ENCODE measurements at places on chromosomes 6 and 20.

DNA sequence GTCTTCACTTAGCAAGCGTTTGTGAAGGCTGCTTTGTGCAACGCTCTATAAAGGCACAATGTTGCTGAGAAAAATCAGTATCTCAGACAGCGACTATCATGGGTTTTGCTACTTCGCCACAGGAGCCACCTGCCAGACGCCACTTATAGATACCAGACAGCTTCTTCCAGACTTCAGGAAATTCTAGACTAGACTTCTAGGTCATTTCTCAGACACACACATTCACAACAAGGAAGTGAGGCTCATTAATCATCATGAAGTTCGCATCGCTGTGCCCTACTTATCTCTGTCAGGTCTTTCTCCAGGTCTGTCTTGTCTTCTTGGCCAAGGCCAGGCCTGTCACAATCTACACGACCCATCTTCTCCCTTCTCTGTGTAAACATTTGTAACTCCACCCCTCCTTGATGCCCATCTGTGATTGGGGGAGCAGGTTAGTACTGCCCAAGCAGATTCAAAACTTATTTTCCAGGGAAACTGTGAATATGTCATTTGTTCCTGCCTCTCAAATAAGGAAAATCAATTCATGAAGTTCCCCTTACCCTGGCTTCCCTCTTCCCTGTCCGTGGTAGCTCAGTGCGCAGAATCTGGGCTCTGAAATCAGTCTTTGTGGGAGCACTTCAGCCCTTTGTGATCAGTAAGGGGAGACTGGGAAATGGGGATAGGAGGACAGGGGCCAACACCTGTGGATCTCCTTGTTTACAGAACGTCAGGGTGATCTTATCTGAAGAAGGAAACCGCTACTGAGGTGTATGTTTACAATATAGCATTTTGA lies 115.5 kb downstream of the TNFAIP3 start:
- no peak for DNase-seq

DNA sequence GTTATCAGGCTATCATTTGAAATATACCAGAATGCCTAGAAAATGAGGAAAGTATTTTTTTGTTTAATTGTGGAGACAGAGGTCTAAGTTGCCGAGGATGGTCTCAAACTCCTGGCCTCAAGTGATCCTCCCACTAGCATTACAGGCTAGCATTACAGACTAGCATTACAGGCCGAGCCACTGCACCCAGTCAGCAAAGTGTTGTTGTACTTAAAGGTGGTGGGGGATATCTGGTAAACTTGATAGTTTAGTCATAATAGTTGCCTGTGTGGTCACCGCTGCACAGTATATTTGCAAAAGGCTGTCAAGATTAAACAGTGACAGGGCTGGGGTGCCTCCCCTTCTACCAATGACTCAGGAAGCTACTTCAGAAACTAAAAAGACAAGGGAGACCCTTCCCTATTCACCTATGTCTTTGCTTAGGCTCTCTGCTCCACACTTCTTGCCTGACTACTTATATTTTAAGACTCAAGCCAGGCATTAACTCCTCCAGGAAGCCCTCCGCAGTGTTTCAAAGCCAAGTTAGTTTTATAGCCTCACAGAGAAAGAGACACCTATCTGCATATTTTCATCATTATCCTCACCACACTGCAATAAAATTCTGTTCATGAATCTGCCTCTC lies 3.1 kb upstream of the AKIRIN2 start:
- DNase-seq, result peak; percentile 8

- peak; percentile 5 for DNase-seq
Measured at GRCh38 chr6:76681781-76682180, 609.3 kb upstream of the IMPG1 start.

- no peak for DNase-seq
Measured at GRCh38 chr6:156410649-156411048, 366.5 kb upstream of the ARID1B start.

DNA sequence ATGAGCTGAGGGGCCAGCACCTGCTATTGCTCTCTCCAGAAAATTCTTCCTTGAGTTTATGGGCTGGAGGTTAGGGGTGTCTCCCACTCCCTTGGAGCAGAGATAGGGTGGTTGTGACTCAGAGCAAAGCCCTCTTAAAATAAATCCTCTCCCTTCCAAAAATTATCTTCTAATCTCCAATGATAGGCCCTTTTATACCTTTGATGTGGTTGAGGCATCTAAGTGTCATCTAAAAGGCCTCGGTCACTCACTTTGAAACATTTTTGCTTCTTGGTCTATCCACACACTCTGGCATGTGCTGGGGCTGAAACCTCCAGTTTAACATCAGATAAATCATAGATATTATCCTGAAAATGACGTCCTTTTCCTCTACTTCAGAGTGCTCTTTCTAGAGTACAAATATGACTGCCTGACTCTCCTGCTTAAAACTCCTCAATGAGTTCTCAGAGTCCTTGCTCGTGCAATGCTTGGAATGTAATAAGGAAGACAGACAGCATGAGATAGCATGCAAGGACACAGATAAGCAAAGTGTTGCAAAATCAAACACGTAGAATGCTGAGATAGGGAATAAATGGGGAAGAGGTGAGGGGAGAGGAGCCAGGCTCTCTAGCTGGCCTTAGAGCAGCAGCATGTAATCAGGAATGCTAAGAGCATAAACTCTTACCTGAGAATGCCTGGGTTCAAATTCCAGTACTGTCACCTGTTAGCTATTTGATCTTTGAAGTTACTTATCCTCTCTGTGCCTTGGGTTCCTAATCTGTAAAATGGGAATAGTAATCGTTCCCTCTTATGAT lies 374.1 kb upstream of the CITED2 start:
- peak; percentile 67 for DNase-seq

GRCh38 chr20:63943808-63944077 lies 12.5 kb downstream of the UCKL1 start:
- no peak for DNase-seq

GRCh38 chr6:83613378-83613777 lies 95.5 kb downstream of the SNAP91 start:
- DNase-seq, result no peak

DNA sequence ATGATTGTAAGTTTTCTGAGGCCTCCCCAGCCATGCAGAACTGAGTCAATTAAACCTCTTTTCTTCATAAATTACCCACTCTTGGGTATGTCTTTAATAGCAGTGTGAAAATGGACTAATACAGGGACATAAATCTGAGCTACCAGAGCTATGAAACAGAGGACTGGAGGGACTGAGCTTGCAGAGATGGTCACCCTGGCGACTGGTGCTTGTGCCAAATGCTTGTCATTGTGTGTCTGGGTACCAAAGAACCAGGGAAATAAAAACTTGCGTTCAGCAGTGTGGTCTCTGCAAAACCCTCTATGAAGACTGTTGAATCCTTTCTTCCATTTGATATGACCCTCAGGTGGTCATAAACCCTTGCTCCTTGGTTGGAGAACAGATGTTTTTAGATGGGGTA lies 105.1 kb upstream of the PRL start:
- no peak for DNase-seq

DNA sequence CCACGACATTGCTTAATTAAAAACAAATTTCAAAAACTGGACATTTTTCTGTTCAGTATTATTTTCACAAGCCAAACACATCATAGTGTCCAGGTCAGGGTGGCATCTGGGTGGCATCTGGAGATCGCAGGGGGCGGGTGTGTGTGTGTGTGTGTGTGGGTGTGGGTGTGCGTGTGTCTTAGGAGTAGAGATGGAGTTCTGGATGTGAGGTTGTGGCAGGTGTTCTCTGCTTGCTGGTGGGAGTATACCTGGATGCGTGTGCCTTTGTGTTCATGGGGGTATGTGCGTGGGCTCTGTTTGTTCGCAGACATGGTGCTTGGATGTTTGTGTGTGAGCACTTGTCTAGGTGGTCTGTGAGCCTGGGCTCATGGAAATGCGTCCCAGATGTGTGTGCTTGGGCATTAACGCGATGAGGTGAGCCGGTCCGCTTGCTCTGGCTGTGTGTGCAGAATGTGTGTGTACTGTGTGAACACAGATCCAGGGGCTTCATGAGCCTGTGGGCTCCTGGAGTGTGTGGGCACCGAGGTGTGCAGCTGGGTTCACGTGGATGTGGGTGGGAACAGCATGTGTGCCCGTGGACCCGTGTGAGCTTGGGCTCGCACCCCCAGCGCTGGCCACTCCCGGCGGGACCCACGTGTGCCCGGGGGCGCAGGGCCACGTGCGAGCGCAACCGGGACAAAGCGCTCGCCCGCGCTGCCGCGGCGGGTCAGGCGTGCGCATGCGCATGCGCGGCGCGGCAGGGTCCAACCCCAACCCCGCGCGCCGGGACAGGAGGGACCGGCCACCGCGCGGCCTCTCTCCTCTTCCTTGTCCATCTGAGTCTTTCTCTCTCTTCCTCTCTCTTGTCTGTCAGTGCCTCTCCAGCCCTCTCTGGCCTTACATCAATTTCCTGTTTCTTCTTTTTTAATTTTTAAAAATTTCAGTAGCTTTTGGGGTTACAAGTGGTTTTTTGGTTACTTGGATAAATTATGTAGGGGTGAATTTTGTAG lies 60.4 kb downstream of the SRC start:
- peak; percentile 60 for DNase-seq

DNA sequence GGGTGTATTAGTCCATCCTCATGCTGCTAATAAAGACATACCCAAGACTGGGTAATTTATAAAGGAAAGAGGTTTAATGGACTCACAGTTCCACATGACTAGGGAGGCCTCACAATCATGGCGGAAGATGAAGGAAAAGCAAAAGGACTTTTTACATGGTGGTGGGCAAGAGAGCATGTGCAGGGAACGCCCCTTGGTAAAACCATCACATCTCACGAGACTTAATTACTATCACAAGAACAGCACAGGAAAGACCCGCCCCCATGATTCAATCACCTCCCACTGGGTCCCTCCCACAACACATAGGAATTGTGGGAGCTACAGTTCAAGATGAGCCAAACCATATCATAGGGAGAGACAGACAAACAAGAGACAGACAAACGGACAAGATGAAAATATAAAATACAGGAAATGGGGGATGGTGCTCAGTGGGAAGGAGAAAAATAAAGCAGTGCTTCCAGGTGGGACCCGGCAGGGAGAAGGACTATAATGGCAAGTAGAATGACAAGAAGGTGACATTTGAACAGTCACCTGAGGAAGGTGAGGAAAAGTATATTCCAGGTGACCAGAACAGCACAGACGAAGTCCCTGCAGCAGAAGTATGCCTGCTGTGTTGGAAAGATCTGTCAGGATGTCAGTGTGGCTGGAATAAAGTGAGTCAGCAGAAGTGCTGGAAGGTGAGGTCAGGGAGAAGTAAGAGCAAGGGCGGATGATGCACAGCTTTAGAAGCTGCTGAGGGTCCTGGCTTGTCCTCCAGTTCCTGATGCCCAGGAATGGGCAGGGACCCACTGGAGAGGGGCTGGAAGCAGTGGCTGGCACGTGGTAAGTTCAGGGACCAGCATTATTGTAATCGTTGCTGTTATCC lies 61.1 kb downstream of the SLC2A10 start:
- peak; percentile 19 for DNase-seq

GRCh38 chr20:22001886-22002285 lies 296.4 kb downstream of the PAX1 start:
- DNase-seq, result no peak

DNA sequence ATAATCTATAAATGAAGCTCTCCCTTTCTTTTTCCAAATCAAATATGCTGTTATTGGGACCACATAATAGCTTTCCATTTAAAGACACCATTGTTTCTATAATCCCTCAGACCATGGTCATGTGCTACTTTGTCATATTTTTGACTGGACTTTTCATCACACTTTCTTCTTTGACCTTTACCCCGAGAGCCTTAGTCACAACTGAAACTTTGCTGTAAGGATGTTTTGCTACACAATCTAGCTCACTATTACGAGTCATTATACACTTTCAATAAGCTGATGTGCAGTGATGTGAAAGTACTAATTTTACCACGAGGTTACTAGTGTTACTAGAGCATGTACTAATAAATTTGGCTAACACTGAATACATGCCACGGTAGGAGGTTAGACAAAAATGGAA lies 367.2 kb upstream of the RUNX2 start:
- peak; percentile 15 for DNase-seq

DNA sequence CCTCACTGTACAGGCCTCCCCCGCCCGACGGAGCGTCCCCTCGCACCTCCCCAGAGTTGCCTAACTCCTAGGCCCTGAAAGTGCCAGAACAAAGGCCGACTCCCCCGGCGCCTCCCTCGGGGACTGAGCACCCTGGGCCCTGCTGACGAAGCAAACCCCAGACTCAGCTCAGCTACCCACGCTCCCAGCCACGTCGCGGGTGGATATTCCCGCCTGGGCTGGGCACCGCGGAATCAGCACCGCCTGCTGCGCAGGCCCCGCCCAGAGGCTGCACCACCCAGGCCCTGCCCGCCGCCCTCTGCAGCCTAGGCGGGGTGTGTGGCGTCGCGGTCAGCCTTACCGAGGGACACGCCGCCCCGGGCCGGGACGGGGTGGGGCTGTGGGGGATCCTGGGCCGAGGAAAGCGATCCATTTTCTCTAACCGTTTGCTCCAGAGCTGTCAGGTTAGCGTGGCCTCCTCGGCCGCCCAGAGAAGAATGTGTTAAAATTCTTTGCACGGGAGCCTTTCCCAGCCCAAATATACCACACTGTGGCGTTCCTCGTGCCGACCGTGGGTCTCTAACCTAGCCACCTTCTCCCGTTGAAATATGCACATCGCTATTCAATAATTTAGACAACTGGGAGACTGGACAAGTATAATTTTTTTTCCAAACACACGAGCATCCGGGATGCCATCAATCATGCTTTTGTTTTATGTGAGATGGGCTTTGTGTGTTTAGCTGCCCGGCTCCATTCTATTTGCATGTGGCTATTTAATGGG lies 31.4 kb downstream of the TFAP2A start:
- DNase-seq, result peak; percentile 82

- DNase-seq, result no peak
Measured at GRCh38 chr20:47493963-47494293, 7.8 kb upstream of the NCOA3 start.

DNA sequence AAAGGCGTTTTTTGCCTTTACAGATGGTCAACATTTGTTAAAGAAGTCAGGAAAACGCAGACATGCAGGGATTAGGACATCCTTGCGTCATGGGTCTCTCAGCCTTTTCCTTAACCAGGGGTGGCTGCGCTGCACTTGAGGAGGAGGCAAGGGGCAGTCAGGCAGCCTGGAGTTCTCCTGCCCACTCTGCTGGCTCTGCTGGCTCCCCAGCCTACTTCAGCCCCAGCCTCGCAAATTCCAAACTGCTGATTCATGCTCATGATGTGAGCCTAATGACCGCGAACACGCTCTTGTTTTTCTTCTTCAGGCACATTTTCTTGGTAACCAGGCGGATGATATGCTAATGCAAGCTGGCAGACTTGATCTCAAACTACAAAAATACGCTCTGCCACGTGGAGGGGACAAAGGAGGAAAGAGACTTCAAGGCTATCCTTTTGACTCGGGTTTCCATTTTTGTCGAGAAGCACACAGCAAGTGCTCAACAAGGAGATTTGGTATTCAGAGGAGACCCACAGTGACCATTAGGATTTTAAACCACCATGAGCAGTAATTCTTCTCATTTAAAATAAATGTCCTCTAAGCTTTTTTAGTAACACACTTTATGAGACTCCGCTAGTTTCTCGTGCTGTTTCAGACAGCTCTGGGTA lies 290.3 kb upstream of the STXBP5 start:
- peak; percentile 99 for DNase-seq

GRCh38 chr20:44069203-44070011 lies 117.6 kb downstream of the JPH2 start:
- peak; percentile 91 for DNase-seq

GRCh38 chr6:14635934-14636591 lies 518.5 kb downstream of the CD83 start:
- DNase-seq, result no peak

Measured in RPMI7951 (cell line).